GDM1 (cell line): ENCODE measurements at places on chromosomes 4 and X.

DNA sequence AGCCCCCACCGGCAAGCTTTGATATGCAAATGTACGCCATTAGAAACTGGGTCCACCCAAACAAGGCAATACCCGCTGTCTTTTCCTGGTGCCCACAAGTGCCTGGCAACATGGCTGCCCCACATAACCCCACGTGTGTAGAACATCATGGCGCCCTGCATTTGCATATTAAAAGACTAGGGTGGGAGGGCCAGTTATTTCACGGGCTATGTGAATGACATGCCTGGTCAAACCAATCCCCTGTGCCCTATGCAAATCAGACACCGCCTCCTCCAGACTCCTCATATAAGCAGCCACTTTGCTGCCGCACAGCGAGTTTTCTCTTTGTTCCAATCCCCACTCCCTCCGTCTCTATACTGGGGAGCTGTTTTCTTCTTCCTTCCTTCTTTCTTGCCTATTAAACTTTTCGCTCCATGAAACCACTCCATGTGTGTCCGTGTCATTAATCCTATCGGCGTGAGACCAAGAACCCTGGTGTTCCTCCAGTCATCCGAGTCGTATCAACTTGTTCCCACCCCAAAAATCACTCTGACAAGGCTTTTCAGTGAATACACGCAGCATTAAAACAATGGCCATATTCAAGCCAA lies 112.6 kb upstream of the SORBS2 start:
- no peak for DNase-seq

GRCh38 chr4:173159791-173160190 lies 8.8 kb upstream of the GALNT7 start:
- DNase-seq = no peak

DNA sequence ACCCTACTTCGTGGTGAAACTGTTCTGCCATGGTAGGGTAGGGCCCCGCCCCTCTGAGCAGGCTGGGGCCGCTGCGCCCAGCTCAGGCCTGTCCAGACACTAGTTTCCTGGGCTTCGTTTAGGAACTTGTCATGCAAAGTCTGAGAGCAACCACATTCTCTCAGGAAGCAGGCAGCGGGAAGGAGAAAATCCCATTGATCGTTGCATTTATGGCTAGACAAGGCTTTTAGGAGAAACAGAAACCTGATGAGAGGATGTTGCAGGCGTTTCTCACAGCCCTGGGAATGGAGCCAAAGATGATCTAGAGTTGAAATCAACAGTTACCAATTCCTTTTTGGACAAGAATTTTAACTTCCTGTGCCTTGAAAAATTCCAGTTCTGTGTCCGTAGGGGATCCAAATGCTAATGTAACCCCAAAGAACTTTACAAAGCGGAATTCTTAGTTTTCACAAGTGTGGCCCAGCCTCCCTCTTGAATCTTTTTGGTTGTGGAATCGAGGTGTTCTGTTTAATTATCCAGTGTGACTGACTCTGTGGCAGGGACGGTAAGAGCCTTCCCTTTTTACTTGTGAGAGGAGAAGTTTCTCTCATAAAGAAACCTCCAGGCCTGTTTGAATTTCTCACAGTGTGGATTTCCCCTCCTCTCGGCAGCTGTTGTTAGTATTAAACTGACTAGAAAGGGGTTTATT lies 4.5 kb upstream of the CXCL9 start:
- DNase-seq = no peak

GRCh38 chrX:153885208-153885787 lies 675 bp downstream of the L1CAM start:
- DNase-seq = no peak

DNA sequence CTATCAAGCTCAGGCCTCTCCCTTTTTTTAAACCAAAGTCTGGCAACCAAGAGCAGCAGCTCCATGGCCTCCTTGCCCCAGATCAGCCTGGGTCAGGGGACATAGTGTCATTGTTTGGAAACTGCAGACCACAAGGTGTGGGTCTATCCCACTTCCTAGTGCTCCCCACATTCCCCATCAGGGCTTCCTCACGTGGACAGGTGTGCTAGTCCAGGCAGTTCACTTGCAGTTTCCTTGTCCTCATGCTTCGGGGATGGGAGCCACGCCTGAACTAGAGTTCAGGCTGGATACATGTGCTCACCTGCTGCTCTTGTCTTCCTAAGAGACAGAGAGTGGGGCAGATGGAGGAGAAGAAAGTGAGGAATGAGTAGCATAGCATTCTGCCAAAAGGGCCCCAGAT lies 21.5 kb downstream of the SLC34A2 start:
- no peak for DNase-seq

GRCh38 chrX:96807318-96807717 lies 76.4 kb upstream of the RPA4 start:
- DNase-seq = no peak

DNA sequence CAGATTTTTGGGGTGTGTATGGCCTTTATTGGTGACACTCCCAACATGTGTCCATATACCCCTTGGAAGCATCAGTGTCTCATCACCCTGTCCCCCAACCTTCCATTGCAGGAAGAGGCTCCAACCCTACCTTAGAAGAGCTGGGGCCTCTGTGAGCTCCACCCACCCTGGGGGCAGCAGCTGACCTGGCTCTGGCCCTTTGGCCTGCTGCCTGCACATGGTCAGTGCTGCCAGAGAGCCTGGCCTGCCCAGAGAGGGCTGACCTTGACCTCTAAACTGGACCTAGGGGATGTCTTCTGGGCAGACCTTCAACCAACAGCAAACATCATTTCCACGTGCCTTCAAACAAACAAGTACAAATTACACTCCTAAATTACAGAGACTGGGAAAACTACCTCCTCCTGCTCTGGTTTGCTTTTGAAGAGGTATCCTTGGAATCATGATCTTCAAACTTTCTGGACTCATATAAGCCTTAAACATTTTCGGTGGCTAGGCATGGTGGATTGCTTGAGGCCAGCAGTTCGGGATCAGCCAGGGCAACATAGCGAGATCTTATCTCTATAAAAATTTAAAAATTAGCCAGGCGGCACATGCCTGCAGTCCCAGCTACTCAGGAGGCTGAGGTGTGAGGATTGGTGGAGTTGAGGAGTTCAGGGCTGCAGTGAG lies 27.3 kb upstream of the KIAA0232 start:
- no peak for DNase-seq

DNA sequence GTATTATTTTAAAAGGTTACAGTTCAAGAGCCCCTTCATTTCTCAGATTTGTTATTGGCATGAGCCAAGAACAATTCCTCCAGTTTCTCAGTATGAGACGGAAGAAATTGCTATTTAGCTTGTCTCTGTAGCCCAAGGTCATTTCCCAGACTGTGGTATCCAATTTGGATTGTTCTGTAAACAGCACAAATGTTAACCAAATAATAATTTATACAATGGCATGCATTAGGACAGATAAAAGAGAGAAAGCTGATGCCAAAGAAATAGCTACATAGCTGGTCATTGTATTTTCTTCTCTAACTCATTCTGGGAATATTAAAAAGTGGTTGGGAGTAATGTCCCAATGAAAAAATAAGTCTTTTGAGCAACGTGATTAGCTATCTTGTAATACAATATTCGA lies 134.6 kb upstream of the NPY2R start:
- no peak for DNase-seq

DNA sequence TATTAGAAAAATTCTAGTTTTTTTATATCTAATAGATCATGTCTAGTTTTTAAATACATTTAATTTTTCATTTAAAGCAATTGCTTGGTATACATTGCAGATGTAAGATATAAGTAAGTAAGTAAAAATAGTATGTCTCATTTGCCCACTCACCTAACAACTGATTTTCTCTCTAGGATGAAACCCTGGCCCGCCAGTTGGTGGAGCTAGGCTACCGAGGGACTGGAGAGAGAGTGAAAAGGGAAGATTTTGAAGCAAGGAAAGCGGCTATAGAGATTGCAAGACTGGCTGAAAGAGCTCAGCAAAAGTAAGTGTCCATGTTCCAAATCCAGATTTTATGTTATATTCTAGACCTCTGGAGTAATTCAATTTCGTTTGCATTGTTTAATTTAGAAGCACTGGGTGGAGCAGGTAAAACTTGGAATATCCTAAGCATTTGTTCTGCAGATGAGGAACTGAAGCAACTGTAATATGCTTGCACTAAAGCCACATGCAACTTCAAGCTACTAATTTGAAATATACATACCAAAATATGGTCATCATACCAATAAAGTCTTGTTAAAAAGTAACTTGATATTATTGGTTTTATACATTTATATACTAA lies 27.1 kb downstream of the CFAP299 start:
- DNase-seq = no peak

- no peak for DNase-seq
Measured at GRCh38 chrX:53013291-53013690, 35.3 kb upstream of the GPR173 start.

GRCh38 chr4:156568484-156568883 lies 403.1 kb downstream of the PDGFC start:
- DNase-seq = no peak

- no peak for DNase-seq
Measured at GRCh38 chr4:107017443-107018343, 18.4 kb downstream of the DKK2 start.

DNA sequence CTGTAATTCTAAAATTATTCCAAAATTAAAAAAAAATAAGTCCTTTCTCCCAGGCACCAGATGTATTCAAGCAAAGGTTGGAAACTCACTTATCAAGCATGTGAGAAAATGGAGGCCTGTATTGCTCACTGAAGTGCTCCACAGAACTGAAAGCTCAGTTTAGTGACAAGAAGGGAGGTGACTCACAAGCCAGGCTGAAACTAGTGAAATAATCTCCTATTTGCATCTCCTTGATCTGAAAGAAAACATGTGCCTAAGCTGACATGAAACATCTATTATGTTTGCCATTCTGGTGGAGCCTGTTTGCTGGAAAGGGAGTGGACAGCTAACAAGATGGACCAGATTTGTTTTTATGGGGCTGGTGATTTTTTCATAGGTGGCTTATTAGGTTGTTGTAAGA lies 54.0 kb upstream of the AMELX start:
- no peak for DNase-seq

DNA sequence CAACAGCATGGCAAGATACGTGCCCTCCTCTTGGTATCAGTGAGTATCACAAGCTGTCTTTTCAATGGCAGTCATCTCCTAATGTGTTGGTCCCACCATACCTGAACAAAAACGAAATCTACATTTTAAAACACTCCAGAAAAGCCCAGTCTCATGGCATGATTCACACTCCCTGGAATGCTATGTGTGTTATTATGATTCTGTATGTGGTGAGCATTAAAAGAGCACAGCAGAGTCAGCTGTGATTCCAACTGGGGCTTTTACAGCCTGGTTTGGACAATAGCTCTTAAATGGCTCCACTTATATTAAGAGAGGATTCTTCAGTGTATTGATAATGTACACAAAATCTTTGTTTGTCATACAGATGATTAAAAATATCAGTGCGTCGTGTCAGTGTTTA lies 274.1 kb upstream of the GK2 start:
- DNase-seq = no peak

GRCh38 chrX:12210971-12211370 lies 72.7 kb downstream of the FRMPD4 start:
- no peak for DNase-seq

GRCh38 chr4:78001531-78001930 lies 55.6 kb upstream of the FRAS1 start:
- DNase-seq = no peak

GRCh38 chrX:42117318-42117717 lies 194.0 kb upstream of the CASK start:
- no peak for DNase-seq

DNA sequence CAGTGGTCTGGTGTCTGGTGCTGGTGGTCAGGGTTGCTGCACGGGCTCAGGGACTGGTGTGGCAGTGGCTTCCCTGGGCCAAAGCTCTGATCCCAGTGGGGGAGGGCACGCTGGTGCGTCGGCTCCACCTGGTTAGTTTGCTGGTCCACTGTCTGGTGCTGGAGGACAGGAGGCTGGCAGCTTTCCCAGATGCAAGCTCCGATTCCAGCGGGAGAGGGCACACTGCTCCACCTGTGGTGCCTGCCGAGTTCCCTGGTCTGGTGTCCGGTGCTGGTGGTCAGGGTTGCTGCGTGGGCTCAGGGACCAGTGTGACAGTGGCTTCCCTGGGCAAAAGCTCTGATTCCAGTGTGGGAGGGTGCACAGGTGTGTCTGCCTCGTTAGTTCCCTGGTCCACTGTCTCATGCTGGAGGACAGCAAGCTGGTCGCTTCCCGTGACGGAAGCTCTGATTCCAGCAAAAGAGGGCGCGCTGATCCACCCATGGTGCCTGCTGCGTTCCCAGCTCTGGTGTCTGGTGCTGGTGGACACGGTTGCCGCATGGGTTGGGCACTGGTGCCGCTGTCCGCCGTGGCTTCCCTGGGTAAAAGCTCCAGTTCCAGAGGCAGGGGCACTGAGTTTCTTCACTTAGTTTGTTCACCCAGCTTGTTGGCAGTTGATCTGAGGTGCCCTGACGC lies 5.8 kb downstream of the VMA21 start:
- DNase-seq = no peak

GRCh38 chr4:118589471-118590055 lies 95.6 kb upstream of the METTL14 start:
- no peak for DNase-seq

GRCh38 chrX:17743913-17744312 lies 6.6 kb downstream of the SCML1 start:
- DNase-seq = no peak

DNA sequence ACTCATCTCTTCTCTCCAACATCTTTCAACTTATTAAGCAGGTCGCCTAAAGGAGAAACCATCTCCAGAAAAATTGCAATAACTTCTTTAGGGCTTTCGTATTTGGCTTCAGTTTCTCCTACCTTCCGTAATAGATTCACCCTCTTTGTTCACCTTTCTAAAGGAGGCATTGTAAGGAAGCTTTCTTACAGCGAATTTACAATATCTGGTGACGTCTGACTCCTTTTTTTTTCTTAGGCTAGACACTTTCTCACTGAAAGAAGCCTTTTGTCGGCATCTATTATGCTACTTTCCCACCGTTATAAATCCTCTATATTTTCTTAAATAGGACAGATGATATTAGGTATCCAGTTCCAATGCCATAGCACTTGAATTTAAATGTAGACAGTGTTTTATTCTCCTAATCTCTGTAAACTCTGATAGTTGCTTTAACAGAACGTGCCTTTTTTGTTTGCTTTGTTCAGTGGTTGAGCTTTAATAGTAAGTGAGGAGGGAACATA lies 302.4 kb downstream of the IL1RAPL1 start:
- DNase-seq = no peak

- peak; percentile 16 for DNase-seq
Measured at GRCh38 chrX:118644378-118644777, 83.0 kb upstream of the IL13RA1 start.

- DNase-seq = no peak
Measured at GRCh38 chrX:74890676-74891430, 34.4 kb downstream of the NEXMIF start.

GRCh38 chr4:27008679-27009078 lies 148.0 kb downstream of the STIM2 start:
- no peak for DNase-seq

GRCh38 chr4:150668824-150669223 lies 86.9 kb downstream of the MAB21L2 start:
- DNase-seq = no peak

DNA sequence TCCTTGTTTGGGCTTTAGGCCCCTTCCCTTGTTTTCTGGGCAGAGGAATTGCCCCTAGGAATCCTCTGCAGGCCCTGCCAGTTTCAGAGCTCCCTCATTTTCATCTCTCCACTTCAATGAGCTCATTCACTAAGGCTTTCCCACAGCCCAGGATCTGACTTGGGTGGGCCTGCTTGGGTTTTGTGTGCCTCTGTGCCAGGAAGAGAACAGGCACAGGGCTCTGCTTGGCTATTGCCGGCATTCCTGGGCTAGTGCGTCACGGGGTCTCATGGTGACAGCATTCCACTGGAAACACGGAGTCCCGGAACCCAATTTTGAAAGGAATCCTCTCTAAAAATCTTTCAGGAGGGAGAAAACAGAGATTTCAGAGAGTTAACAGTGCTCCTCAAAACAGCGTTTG lies 150.5 kb downstream of the VCX3A start:
- DNase-seq = no peak
